Occipital lobe (tissue), 3 donors: ENCODE measurements at places on chromosomes 3 and 15.

- no peak for DNase-seq
Observed at GRCh38 chr3:4107430-4107829, 195.7 kb upstream of the SETMAR start.

DNA sequence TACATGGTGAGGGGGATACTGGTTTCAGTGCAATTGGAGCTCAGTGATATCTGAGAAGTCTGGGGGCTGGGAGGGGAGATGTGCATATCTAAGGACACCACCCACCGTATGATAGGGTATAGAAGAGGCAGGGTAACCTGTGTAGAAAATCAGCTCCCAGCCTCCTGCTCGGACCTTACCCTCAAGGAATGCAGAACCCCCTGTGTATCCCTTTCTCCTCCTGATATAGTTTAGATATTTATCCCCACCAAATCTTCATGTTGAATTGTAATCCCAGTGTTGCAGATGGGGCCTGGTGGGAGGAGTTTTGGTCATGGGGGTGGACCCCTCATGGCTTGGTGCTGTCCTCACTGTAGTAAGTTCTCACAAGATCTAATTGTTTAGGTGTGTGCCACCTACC lies 48.2 kb upstream of the GATA2 start:
- DNase-seq, result no peak

DNA sequence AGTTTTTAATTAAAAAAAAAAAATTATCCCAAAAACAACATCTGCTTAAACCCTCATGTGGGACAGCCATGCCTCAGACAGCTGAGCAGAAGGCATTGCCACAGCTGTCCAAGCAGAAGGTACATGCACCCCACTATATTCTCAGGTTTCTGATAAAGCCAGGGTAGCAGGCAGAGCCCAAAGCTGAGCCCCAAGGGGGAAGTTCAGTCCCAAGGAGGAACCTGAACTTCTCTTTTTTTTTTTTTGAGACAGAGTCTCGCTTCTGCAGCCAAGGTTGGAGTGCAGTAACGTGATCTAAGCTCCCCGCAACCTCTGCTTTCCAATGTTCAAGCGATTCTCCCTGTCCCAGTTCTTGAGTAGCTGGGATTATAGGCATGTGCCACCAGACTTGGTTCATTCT lies 33.2 kb downstream of the MKRN2 start:
- DNase-seq, result no peak

GRCh38 chr15:27499191-27499590 lies 528.2 kb downstream of the GABRG3 start:
- DNase-seq, result no peak

DNA sequence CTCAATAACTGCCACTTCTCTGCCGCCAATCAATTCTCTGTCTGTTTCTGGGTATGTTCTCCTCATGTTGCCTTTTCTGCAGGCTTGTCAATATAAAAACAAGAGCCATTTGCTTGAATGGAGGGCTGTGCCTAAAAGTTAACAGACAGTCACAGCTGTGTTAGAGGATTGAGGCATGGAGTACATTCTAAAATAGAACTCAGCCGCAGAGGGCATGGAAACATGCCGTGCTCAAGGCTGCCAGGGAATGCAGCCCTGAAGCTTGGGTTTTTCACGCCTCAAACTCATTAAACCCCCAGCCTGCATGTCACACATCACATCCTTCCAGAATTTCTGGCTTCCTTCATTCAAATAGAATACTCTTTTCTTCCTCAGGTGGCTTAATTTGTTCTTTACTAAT lies 166.6 kb downstream of the TPRG1 start:
- no peak for DNase-seq

DNA sequence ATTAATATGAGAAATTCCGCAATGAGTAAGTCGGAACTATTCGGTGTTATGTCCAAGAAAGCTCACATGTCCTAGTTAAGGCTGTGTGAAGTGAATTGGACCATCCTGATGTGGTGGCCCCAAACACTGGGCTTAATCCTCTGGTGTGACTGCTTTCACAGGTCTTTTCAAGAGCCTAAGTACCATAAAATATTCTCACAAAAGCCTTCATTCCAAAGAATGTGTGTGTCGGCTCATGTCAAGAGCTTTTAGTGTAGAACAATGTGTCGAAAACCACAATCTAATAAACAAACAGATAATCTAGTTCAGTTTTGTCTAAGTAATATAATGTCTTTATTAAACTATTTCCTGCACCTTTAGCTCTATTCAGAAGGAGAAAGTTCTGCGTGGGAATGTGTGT lies 311.4 kb downstream of the LPP start:
- DNase-seq, result no peak

DNA sequence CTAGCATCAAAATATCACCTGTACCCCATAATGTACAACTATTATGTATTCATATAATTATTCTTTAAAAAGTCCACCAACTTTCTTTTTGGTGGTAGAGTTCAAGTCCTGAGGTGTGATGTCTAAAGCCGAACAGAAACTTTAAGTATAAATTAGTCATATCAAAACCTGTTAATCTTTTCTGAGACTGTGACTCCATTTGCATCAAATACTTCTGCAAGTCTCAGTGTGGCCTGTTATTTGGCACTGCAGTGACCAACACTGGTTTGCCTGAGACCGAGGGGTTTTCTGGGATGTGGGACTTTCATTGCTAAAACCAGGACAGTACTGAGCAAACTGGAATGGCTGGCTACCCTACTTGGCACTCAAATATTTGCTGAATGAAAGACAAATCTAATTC lies 7.3 kb downstream of the NGLY1 start:
- no peak for DNase-seq

GRCh38 chr3:111541911-111542483 lies at the start of gene CD96:
Gene CD96, plus strand, starts transcription at chr3:111542197. Its CDS starts 52 bp downstream, at chr3:111542249.
- no peak for DNase-seq

- peak; percentile 65 for DNase-seq
Observed at GRCh38 chr3:152269056-152269830, 514 bp downstream of the MBNL1 start.

GRCh38 chr3:4708230-4708629 lies 215.1 kb downstream of the ITPR1 start:
- no peak for DNase-seq
